Activated CD8-positive, alpha-beta memory T cell treated with anti-CD3 and anti-CD28 coated beads for 48 hours (primary cell): ENCODE measurements at places on chromosomes 11 and 22.

- DNase-seq: no peak
Observed at GRCh38 chr11:5553343-5553742, 5.0 kb upstream of the OR52H1 start.

DNA sequence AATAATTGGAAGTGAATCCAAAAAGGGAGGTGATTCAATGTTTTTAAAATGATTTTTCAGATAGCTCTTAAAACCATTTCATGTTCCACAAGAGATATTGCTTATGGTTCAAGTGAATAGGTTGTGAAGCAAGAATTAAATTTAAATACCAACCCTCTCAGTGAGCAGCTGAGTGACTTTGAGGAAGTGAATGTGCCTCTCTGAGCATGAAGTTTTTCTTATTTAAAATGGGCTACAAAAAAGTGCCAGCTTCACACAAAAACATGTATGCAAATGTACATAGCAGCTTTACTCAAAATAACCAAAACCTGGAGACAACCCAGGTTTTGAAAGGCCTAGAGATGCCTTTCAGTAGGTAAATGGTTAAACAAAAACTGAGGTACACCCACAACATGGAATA is 35.5 kb upstream of the GAB4 start:
- DNase-seq: no peak

GRCh38 chr11:134338654-134339053 is 6.9 kb downstream of the GLB1L2 start:
- no peak for DNase-seq

DNA sequence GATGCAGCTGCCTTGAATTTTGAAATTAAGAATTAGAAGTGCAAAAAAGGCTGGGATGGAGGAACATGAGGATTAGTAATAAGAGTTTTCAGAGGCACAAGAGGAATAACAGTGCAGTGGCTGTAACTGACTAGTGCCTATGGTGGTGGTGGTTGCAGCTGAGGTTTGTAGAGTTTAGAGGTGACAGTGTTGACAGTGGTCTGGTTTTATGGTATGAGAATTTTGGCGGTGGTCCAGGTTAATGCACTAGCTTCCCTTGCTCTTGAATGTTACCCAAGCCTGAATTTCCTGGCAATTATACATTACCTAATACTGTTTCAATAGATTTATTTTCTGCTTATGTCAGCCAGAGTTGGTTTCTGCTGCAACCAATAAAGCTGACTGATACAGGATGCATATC is 112.8 kb upstream of the C11orf87 start:
- no peak for DNase-seq

- no peak for DNase-seq
Observed at GRCh38 chr22:49764127-49764581, 63.5 kb downstream of the BRD1 start.

DNA sequence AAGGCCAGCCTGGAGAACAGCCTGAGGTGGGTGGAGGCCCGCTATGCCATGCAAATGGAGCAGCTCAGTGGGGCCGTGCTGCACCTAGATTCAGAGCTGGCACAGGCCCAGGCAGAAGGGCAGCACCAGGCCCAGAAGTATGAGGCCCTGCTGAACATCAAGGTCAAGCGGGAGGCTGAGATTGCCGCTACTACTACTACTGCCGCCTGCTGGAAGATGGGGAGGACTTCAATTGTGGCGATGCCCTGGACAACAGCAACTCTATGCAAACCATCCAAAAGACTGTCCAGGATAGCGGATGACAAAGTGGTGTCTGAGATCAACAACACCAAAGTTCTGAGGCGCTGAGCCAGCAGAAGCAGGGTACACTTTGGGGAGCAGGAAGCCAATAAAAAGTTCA is 3.1 kb upstream of the TMEM218 start:
- DNase-seq: no peak

GRCh38 chr22:28938286-28938833 is 55.0 kb downstream of the ZNRF3 start:
- no peak for DNase-seq

- DNase-seq: no peak
Observed at GRCh38 chr11:114317787-114318137, 21.6 kb downstream of the NNMT start.

- DNase-seq: no peak
Observed at GRCh38 chr22:27238935-27239510, 562.5 kb downstream of the MN1 start.

DNA sequence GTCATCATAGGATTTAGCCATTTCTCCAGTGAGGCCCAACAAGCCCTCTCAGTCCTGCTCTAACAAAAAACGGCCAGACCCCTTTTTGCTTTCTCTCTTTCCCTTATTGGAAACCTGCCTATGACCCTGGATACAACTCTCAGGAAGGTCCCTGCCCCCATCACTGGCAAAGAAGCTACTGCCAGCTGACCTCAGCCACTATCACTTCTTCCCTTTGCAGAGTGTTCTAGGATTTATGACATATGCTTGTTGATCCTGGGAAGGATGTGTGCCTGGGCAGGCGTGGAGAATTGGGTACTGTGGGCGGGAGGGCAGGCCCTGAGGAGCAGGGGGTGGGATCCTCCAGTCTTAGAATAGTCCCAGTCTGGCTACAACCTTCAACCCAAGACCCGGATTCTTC is 7.5 kb downstream of the PGAP2 start:
- no peak for DNase-seq

DNA sequence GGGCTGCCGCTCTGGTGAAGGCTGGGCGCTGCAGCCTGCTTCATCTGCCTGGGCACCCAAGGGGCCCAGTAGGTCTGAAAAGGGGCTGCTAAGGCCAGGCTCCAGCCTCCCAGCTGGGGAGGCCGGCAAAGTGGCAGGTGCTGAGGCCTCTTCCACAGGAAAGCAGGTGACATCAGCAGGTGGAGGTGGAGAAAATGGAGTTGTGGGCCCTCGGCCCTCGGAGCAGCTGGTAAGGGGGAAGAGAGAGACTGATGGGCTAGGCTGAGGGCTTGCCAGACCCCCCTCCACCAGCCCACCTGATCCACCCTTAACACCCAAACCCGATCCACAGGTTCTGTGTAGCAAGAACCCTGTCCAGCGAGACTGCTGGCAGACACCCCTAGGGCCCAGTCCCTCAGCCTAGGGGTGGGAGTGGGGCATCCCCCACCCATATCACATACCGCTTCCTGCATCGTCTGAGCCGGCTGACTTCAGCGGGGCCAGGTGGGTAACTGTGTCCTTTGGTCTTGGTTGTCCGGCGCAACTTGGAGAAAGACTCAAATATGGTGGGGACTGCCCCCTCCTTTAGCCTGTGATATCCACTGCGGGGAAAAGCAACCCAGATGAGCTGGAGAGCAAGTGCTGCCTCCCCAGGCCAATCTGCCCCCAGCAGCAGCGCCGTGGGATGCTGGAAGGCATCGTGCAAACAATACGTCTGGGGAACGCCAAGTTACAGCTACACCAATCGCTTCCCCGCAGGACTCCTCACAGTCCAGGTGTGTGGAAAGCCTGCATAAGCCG is 1.5 kb downstream of the THAP7 start:
- DNase-seq: no peak

DNA sequence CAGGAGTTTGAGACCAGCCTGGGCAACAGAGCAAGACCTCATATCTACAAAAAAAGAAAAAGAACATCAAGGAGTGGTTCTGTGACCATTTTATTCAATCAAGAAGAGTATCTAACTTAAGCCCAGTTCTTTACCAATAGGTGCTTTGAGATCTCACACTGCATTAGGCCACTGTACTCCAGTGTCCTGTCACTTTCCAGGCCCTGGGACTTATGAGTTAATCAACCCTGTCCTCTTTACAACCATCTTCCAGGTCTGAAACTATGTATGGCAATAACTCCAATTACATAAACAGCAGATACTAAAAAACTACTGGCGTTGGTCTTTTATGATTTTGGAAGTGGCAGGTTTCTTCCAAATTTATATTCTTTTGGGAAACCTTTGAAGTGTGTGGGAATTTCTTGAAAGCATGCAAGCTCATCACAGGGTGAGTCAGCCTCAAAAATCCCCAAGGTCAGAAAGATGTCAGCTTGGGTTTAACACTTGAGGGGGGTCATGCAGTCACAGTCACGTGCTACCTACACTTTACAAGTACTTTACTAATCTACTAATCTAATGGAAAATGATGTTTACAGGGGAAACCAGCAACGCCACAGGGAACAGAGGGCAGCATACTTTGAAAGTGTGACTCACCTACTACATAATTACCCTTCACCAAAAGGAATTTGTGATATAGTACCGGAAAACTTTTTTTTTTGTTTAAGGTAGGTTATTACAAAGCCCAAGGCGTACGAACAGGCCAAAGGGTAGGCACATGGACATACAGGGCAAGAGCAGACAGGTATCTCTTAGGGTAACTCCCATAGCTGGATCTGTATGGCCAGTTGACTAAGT is 15.6 kb downstream of the PISD start:
- DNase-seq: no peak
